ENCODE measurements at places on chromosomes 12 and 14.

- DNase-seq: no peak
These were observed 72.8 kb upstream of the ARHGAP5 start for GRCh38 chr14:32004300-32004699.

GRCh38 chr12:79634957-79635471 is 55.8 kb downstream of the PAWR start:
- peak; percentile 5 for DNase-seq

GRCh38 chr12:47135578-47135977 is 55.8 kb upstream of the AMIGO2 start:
- DNase-seq: no peak

DNA sequence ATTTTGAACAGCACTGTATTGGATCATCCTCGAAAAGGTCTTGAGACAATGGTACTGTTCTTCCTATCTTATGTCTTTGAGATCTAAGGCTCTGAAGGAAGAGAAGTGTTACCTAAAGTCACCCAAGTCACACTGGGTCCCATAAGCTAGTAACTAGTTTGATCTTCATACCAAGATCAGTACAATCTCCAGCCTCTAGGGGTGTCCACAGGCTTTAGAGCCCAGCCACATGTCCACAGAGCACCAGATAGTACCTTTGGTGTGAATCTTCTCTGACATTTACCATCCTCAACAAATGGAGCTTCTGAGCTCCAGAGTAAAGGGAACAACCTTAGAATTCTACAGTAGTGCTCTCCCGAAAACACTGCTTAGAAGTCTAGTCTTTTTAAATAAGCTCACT is 78.7 kb downstream of the KSR2 start:
- no peak for DNase-seq
